ENCODE measurements at places on chromosomes 1 and 21. TPM values are rescaled to one million over a fixed set of nuclear protein-coding genes. Genes with fewer than 3 reads are reported as not detected.

The MMP23B gene
- total RNA-seq: 57.1 TPM

The KRTAP11-1 gene
- not detected for total RNA-seq

The CFAP45 gene
- total RNA-seq: 3.6 TPM

The DSCAM gene
- not detected for total RNA-seq

The A3GALT2 gene
- total RNA-seq: not detected

The GPR157 gene
- total RNA-seq: 10.7 TPM

The ICOSLG gene
- 5.1 TPM for total RNA-seq

The PADI1 gene
- total RNA-seq: not detected

Measured in uterus (tissue), 4 donors.